HepG2 (cell line): ENCODE measurements at places on chromosomes 3 and 15. TPM values are rescaled to one million over a fixed set of nuclear protein-coding genes. Genes with fewer than 3 reads are reported as not detected.
A peak's percentile ranks its signal among the peaks of the same experiment; 100 is the strongest.

DNA sequence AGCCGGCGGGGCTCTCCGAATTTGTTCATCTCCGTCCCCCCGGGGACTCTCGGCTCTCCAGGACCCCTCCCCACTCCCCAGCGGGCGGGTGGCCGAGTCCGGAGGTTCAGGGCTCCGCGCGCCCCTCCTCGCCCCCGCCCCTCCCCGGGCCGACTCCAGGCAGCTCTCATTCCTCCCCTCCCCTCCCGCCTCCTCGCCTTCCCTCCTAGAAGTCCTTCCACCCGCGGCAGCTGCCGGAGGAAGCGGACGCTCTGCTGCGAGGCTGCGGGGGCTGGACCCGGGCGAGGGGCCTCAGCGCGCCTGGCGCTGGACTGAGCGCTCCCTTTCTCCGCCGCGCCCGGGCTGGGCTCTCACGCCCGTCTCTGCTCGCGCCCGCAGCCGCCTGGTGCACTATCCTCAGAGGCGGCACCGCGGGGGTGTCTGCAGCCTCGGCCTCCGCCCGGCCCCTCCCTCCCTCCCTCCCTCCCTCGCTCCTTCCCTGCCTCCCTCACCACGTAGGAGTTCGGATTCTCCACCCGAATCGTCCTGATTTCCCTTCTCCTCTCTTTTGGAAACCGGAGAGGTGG lies at the start of gene ROBO2:
ROBO2 (plus strand) TSS at position 494 of the 566 bp plus-strand sequence. CDS start 687 bp downstream, outside the sequence.
- no peaks in the 10 kb centered on the region for H3K4me1 ChIP-seq
- H3K27ac ChIP-seq, result no peak within 1 kb of the TSS
- H3K27me3 ChIP-seq, result peaks cover 27% of the 10 kb centered on the region
- no peaks in the 10 kb centered on the region for H3K36me3 ChIP-seq
- H3K4me3 ChIP-seq, result peak within 1 kb of the TSS; percentile 28; the same call in 1 of the 2 replicates
- DNase-seq, result no peak

GRCh38 chr15:76200083-76200465 lies 111.2 kb downstream of the ETFA start:
- H3K4me3 ChIP-seq, result no peak overlapping the region
- H3K36me3 ChIP-seq, result no peaks in the 10 kb centered on the region; the same call in 1 of the 2 replicates
- no peak for DNase-seq
- H3K4me1 ChIP-seq, result peaks cover 36% of the 10 kb centered on the region
- no peaks in the 10 kb centered on the region for H3K27me3 ChIP-seq
- H3K27ac ChIP-seq, result no peak overlapping the region

ST3GAL6 gene
- 16.3 and 23.2 TPM in 2 replicates for total RNA-seq

- no peaks in the 10 kb centered on the region for H3K27me3 ChIP-seq
- no peak overlapping the region for H3K27ac ChIP-seq
- H3K36me3 ChIP-seq, result no peaks in the 10 kb centered on the region
- no peaks in the 10 kb centered on the region for H3K4me1 ChIP-seq
- H3K4me3 ChIP-seq, result no peak overlapping the region
Observed at GRCh38 chr3:61141697-61142096, 109.6 kb downstream of the FHIT start.

ACOX2 gene
- 41.1 and 42.6 TPM in 2 replicates for total RNA-seq

APEH gene
- total RNA-seq, result 116 and 130 TPM in 2 replicates

DNA sequence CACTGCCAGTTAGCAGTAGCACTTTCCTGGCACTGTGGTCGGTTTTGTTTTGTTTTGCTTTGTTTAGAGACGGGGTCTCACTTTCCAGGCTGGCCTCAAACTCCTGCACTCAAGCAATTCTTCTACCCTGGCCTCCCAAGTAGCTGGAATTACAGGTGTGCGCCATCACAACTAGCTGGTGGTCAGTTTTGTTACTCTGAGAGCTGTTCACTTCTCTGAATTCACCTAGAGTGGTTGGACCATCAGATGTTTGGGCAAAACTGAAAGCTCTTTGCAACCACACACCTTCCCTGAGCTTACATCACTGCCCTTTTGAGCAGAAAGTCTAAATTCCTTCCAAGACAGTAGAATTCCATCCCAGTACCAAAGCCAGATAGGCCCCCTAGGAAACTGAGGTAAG lies 22.6 kb downstream of the CLDN18 start:
- no peaks in the 10 kb centered on the region; the same call in 1 of the 2 replicates for H3K27me3 ChIP-seq
- no peak for DNase-seq
- no peak overlapping the region for H3K27ac ChIP-seq
- H3K4me3 ChIP-seq, result no peak overlapping the region

DNA sequence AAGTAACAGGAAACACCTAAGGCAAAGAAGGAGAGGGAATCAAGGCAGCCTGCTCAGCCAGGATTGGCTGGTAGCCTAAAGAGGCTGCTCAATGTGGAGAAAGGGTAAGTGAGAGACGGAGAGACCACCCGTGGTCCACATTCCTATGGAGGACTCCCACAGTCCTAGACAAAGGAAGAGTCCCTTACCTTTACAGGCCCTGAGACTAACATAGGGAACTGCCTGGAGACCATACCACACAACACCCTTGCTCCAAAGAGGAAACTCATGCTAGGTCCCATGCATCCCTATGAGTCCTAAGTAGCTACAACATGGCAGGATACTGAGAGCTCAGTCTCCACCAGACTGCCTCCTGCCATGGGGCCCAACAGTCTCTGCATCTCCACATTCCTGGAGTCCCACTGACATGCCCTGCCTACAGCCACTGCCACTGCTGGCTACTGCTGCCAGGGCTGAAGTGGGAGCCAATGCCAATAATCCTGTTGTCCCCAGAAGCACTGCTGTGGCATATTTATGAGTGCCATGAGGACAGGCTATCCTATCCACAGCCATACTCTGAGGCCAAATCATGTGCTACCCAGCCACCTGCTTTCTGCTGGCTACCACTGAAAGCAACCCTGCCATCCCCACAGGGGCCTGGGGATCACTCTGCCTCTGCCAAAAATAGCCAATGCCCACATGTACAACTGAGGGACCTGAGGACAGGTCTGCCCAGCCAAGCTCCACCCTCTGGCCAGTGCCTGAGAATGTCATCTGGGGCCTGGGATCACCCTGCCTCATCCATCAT lies 45.0 kb downstream of the COPS2 start:
- H3K4me1 ChIP-seq, result no peaks in the 10 kb centered on the region
- peaks cover 2% of the 10 kb centered on the region; the same call in 1 of the 2 replicates for H3K36me3 ChIP-seq
- H3K4me3 ChIP-seq, result no peak overlapping the region
- H3K27me3 ChIP-seq, result no peaks in the 10 kb centered on the region

DNA sequence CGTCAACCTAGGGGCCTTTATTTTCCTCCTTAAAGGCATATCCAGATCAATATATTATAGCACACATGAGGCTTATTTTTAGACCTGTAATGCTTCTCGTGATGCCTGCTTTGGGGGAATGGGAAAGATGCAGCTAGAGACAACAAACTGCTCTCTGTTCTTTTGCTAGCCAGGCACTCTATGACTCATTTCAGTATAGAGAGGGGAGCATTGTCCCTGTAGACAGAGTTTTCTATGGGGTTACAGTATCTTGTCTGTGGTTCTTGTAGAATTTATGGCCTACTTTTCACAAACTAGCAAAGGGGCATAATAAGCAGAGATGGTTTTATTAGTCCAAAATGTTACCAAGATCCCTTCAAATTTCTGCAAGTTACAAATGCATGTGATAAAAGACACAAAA lies 305.6 kb downstream of the LSAMP start:
- H3K4me1 ChIP-seq, result no peaks in the 10 kb centered on the region
- DNase-seq, result no peak
- no peak overlapping the region for H3K4me3 ChIP-seq
- H3K27ac ChIP-seq, result no peak overlapping the region
- no peaks in the 10 kb centered on the region for H3K36me3 ChIP-seq

FBXO40 gene
- not detected in 2 replicates for total RNA-seq

GRCh38 chr3:150035910-150036612 lies 65.4 kb upstream of the PFN2 start:
- peaks cover 7% of the 10 kb centered on the region; the same call in 1 of the 2 replicates for H3K4me1 ChIP-seq
- peaks cover 9% of the 10 kb centered on the region; the same call in 1 of the 3 replicates for H3K27me3 ChIP-seq
- no peaks in the 10 kb centered on the region for H3K36me3 ChIP-seq
- DNase-seq, result no peak
- no peak overlapping the region for H3K27ac ChIP-seq

SPINK8 gene
- not detected in 2 replicates for total RNA-seq

SRGAP3 gene
- 1.2 and 1.6 TPM in 2 replicates for total RNA-seq

GABRA5 gene
- total RNA-seq, result not detected in 2 replicates

GRCh38 chr15:92663250-92663951 lies 7.8 kb upstream of the FAM174B start:
- no peak for DNase-seq
- no peak overlapping the region for H3K27ac ChIP-seq
- no peak overlapping the region for H3K4me3 ChIP-seq
- H3K36me3 ChIP-seq, result no peaks in the 10 kb centered on the region
- H3K27me3 ChIP-seq, result peaks cover 29% of the 10 kb centered on the region
- H3K4me1 ChIP-seq, result peaks cover 18% of the 10 kb centered on the region

CPN2 gene
- 16.3 and 27.7 TPM in 2 replicates for total RNA-seq

GRCh38 chr15:42612367-42612912 lies 37.0 kb downstream of the STARD9 start:
- H3K27ac ChIP-seq, result no peak overlapping the region
- DNase-seq, result no peak
- H3K27me3 ChIP-seq, result no peaks in the 10 kb centered on the region
- no peaks in the 10 kb centered on the region for H3K4me1 ChIP-seq
- H3K36me3 ChIP-seq, result peaks cover under 1% of the 10 kb centered on the region; the same call in 1 of the 3 replicates

- no peak overlapping the region for H3K4me3 ChIP-seq
- peaks cover 41% of the 10 kb centered on the region for H3K4me1 ChIP-seq
- H3K36me3 ChIP-seq, result no peaks in the 10 kb centered on the region
- H3K27me3 ChIP-seq, result no peaks in the 10 kb centered on the region
- DNase-seq, result no peak
Observed at GRCh38 chr15:64519897-64520296, 59.5 kb downstream of the ZNF609 start.

DNA sequence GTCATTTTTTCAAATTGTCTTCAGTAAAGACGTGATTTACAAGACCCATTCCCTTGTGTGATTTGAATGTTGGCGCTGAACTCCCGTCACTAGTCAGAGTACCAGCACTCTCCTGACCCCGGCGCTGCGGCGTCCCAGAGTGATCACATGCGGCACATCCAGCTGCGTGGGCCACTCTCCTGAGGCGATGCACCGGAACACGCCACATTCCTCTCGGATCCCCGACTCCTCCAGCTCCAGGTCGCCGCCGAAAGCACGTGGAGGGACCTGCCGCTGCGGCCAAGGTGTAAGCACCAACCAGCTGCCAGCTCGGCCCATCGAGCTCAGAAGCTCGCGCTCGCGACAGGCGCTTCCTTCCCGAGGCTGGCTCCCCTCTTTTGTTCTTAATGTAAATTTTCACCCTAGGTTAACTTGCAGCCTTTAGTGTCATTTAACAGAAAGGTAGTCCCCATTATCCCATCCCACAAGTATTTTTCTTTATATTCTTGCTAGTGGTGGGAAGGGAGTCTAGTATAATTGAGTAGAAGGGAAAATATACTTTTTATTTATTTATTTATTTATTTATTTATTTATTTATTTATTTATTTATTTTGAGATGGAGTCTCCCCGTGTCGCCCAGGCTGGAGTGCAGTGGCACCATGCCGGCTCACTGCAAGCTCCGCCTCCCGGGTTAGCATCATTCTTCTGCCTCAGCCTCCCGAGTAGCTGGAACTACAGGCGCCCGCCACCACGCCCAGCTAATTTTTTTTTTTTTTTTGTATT lies 61.7 kb upstream of the VGLL3 start:
- no peaks in the 10 kb centered on the region for H3K4me1 ChIP-seq
- no peak overlapping the region for H3K4me3 ChIP-seq
- no peaks in the 10 kb centered on the region for H3K36me3 ChIP-seq
- no peaks in the 10 kb centered on the region for H3K27me3 ChIP-seq
- no peak overlapping the region for H3K27ac ChIP-seq

DNA sequence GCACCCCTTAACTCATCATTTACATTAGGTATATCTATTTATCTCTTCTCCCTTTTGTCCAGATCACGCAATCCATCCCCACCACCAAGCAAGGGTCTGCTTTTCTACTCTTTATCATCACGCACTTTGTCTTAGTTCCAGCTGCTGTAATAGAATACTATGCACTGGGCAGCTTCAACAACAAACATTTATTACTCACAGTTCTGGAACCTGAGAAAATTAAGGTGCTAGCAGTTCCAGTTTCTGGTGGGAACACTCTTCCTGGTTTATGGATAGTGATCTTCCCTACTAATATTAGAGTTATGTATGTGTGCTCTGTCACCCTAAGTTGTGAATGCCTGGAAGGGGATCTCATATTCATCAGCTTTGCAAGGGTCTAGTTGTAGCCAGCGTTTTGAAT lies 687.0 kb downstream of the NTRK3 start:
- no peak for DNase-seq
- H3K27ac ChIP-seq, result no peak overlapping the region
- no peaks in the 10 kb centered on the region for H3K4me1 ChIP-seq
- no peaks in the 10 kb centered on the region for H3K27me3 ChIP-seq

HTR3E gene
- total RNA-seq, result not detected in 2 replicates

SEMA7A gene
- total RNA-seq, result 7.1 and 15.8 TPM in 2 replicates

DNA sequence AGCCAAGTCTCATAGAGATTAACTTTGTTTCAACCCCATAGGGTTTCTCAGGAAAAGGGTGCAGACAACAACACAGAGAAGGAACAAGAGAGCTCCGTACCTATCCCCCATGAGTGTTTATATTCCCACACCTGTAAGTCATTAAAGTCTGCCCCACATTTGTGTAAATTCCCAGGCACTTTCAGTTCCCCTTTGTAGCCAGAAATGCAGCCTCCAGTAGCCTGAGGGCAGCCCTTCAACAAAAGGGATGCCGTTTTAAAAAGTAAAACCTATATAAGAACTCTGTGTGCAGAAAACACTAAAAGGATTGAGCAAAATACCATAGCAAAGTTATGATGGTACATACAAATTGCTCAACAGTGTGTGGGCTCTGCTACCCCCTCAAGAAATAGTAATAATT lies 59.7 kb upstream of the TMEM108 start:
- H3K36me3 ChIP-seq, result no peaks in the 10 kb centered on the region
- DNase-seq, result no peak
- H3K4me1 ChIP-seq, result no peaks in the 10 kb centered on the region
- H3K27me3 ChIP-seq, result no peaks in the 10 kb centered on the region
- H3K4me3 ChIP-seq, result no peak overlapping the region

- no peak overlapping the region for H3K27ac ChIP-seq
- no peak for DNase-seq
- H3K4me1 ChIP-seq, result no peaks in the 10 kb centered on the region
Observed at GRCh38 chr3:7074217-7074616, 213.3 kb downstream of the GRM7 start.

- H3K36me3 ChIP-seq, result no peaks in the 10 kb centered on the region
- no peak overlapping the region for H3K4me3 ChIP-seq
- no peak for DNase-seq
- no peaks in the 10 kb centered on the region for H3K27me3 ChIP-seq
- no peaks in the 10 kb centered on the region for H3K4me1 ChIP-seq
Observed at GRCh38 chr3:31106912-31107311, 212.5 kb upstream of the GADL1 start.
